NCI-H774 (cell line): ENCODE measurements at places on chromosomes 1 and 21.

DNA sequence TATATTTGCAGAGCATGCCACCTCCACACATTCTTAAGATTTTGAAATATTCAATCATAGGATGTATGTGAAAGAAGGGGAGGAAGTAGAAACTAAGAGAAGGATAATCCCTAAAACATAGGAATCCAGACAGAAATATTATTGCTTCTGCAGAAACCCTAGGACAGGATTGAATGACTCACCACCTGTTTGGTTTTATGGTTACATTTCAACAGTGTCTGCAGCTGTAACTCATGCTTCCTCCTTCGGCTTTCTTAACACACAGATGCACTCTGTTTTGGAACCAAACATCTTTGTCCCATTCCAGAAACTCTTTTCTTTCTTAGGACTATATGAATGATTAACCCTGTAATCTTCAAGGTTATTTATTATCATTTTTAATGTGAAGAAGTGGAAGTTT lies 20.7 kb downstream of the RGS7 start:
- no peak for DNase-seq

DNA sequence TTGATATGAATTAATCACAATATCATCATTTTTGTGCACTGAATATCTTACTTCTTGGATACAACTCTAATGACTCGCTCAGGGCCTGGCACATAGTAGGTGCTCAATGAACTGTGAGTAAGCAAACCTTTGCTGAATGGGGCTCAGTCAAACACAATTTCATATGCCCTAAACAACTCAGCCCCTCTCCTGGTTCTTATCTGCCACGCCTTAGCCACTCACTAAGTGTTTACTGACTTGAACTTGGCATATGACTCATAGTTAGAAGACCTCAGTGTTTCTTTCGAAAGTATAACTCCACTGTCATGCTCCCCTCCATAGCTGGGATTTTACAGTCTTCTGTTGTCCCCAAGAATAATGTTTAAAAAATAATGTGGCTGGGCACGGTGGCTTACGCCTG lies 4.8 kb upstream of the IFNLR1 start:
- DNase-seq, result no peak

GRCh38 chr1:41239988-41240610 lies 2.0 kb downstream of the SCMH1 start:
- DNase-seq, result no peak

DNA sequence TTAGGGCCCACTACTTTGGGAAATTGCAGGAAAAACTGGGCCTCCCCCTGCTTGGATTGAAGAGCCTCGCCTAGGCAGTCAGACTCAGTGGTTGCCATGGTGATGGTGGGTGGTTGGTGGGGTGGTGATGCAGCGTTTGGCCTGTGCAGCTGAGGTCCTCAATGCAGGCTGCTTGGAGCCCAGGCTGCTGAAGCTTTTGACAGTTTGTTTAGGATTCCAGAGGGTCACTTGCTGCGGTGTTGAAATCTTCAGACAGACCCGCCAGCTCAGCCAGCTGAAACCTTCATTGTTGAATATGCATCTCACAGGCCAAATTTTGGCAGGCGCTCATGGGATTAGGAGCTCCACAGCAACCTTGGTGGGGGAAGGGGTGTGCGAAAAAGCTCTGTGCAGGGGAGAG lies 67.9 kb downstream of the CACNA1E start:
- DNase-seq, result no peak
